IMR-90 (cell line): ENCODE measurements at places on chromosomes 13 and 19.
A peak's percentile ranks its signal among the peaks of the same experiment; 100 is the strongest.

- peak; percentile 1 for DNase-seq
Measured at GRCh38 chr13:108302279-108302678, 32.8 kb downstream of the TNFSF13B start.

DNA sequence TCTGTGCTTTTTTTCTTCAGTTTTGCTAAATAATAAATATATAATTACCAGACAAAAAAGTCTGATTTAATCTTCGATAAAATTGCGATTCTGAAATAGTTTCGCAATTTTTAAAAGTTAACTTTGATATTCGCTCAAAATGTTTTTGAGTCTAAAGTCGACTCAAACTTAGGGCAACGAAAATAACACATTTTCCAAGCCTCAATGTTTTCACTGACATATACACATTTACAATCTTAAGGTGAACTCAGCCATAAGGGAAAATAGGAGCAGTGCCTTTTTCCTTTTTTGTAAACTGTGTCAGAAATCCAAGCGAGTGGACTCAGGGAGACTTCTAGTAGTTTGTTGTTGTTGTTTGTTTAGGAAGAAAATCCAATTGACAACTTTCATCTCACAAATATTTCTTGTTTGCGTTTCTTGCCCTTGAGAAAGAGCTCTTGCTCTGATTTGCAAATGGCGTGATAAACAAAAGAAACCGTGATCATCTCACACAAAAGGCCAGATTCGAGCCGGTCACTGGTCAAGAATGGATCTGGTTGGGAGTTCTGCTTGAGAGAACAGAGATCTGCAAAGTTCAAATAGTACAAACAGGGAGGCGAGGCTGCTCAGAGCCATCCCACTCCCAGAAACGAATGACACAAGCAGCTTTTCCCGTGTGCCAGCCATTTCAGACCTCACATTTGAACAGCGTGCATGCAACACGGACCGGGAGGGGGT, 2.1 kb downstream of the SOX21 start:
- DNase-seq = no peak

- peak; percentile 82 for DNase-seq
Measured at GRCh38 chr19:18046059-18046718, 38.2 kb downstream of the ARRDC2 start.

DNA sequence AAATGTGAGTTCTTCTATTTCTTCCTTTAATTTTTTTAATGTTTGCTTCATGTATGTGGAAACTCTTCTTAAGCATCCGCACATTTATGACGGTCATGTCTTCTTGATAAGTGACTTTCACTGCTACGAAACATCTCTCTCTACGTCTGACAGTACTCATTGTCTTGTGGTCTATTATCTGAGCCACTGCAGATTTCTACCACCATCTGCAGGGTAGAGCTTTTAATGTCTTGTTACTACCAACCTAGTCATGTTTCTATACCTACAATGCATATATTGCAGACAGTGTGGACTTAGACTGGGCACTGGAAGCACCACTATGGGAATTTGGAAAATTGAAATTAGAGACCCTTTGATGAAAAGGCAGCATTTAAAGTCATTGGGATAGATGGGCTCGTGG, 75.4 kb upstream of the ARHGEF7 start:
- no peak for DNase-seq

DNA sequence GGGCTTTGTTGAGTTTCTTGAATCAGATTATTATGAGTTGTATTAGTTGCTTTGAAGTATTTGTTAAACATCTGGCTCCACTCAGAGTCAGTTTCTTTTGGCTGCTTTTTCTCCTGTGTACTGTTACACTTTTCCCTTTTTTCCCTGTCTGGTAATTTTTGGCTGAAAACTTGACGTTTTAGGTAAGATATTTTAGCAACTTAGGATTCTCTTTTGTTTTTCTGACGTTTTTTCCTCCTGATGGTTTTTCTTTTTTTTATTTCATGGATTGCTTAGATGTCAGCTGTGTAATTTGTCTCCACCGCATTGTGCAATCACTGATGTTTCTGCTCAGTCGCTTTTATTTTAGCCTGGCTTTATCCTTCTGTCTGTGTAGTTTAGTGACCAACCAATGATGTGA, 20.7 kb downstream of the RFC3 start:
- peak; percentile 8 for DNase-seq

DNA sequence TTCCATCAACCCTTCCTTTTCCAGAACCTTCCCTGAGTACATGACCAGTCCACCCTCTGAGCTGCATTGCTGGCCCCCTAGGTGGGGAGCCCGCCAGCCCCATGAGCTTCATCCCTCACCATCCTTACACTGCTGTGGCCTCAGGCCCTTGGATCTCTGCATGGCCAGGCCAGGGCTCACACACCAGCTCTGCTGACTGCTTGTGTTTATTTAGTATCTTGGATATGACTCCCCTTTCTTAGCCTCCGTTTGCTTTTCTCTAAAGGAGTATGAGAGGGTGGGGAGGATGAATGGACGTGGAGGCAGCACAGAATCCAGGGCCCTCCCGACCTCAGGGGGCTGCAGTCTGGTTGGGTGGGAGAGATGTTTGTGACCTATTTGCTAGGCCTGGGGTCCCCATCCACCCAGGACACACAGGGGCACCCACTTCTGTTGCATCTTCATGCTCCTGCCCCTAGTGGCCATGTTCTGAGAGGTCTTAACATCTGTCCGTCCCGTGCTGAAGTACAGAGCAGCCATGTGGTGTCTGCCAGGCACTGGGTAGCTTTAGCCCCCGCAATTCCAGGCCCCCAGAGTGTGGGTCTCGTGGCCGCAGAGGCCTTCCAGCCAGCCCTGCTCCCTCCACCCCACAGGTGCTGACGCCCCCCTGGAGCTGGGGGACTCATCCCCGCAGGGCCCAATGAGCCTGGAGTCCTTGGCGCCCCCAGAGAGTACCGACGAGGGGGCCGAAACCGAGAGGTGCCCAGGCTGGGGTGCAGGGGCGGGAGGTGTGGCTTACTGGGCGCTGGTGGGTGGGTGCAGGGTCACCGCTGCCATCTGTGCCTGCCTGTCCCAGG, 13.0 kb downstream of the ARHGEF1 start:
- DNase-seq = no peak

DNA sequence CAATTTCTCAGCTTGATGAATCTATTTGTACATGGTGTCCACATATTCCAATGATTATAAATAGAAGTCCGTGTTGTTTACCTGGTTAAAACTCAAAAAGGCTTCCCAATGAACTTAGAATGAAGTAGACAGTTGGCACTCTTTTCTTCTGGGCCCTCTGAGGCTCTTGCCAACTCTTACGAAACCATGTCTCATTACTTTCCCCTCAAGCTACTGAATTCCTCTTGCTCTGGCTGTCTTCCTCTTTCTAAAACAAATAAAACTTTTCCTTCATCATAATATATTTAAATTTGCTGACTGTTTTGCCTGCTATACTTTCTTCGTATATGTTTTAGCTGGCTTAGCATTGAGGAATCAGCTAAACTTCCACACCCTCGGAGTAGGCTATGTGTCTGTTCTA, 139.7 kb downstream of the SLITRK6 start:
- DNase-seq = peak; percentile 53

DNA sequence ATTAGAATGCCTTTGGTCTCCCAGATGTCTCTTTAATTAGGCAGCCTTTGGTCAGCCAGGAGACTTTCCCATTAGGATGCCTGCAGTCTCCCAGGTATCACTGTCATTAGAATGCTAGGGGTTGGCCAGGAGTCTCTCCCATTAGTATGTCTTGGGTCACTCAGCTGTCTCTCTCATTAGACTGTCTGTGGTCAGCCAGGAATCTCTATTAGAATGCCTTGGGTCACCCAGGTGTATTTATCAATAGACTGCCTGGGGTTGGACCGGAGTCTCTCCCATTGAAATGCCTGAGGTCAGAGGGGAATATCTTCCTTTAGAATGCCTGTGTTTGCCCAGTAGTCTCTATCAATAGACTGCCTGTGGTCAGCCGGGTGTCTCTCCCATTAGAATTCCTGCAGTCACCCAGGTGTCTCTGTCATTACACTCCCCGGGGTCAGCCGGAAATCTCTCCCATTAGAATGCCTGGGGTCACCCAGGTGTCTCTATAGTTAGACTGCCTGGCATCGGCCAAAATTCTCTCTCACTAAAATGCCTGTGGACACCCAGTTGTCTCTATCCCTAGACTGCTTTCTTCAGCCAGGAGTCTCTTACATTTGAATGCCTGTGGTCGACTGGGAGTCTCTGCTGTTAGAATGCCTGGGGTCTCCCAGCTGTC, 1460.3 kb downstream of the UQCRFS1 start:
- DNase-seq = no peak

DNA sequence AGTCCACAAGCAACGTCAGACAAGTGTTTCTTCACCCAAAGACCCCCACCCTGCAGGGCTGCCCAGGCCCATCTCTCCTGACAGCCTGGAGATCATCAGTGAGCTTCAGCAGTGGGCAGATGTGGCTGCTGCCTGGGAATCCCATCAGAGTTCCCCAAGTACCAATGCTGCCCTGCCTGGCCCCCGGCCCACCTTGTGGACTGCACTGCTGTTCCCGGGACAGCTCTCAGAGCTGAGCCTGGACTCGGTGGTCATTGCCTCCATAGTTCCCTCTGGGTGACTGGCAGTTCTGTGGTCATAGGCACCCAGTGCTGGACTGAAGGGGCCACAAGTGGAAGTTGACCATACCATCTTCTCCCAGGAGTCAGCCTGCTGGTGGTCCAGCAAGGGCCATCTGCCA, 24.5 kb upstream of the ZNF492 start:
- DNase-seq = no peak

- DNase-seq = no peak
Measured at GRCh38 chr13:29479716-29480492, 115.6 kb downstream of the SLC7A1 start.

DNA sequence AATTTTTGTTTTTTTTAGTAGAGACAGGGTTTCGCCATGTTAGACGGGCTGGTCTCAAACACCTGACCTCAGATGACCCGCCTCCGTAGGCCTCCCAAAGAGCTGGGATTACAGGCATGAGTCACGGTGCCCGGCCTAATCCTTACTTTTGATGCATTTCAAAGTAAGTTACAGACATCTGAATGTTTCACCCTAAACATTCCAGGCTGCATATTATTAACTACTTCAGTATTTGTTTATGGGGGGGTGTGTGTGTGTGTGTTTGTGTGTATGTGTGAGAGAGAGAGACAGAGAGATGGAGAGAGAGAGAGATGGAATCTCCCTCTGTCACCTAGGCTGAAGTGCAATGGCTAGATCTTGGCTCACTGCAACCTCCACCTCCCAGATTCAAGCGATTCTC, 13.1 kb downstream of the SULT2B1 start:
- DNase-seq = peak; percentile 83

DNA sequence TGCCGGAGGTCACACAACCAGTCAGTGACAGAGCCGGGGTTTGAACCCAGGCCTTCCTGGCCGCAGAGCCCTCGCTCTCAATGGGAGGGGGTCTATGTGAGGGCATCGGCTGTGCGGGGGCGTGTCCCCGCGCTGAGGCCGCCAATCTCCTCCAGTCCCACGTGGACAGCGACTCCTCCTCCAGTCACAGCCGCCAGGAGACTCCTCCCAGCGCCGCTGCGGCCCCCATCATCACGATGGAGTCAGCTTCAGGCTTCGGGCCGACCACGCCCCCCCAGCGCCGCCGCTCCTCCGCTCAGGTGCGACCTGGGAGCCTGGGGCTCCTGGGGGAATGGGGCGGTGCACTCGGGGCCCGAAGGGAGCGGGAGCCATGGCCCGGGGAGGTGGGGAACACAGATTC, 6.0 kb downstream of the SPRED3 start:
- DNase-seq = no peak

DNA sequence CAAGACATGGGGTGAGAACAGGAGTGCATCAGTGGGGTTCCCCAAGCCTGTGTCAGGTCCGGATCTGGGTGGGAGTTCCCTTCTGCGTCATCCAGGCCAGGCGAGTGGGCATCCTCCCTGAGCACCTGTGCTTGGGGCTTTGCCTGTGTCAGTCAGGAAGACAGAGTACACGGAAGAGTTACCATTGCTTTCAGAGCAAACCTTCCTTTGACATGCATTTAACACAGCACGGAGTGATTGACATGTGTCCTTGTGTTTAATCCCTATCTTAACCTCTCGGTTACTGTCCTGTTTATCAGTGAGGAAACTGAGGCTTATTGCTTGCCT, 47.6 kb downstream of the CAPN12 start:
- no peak for DNase-seq
